ENCODE measurements at places on chromosomes 5 and 9.

GRCh38 chr5:98727686-98728085 is 45.8 kb upstream of the RGMB start:
- no peak for DNase-seq

GRCh38 chr5:116371935-116372334 is 202.7 kb downstream of the SEMA6A start:
- no peak for DNase-seq

DNA sequence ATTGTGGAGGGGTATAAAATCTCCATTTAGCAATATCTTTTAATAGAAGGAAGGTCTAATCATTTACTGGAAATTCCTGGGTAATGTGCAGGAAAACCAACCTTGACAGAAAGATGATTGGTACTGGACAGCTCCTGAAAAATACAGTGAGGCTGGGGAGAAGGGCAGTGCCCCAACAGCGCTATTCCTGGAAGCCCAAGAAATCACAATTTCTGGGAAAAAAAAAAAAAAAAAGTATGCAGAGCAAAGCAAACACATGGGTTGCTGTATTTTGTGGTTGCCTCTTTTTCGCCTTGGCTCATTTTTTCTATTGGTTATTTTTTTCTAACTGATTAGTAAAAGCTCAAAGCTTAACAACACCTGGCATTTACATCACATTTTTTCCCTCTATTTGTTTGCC is 249.7 kb downstream of the ENC1 start:
- no peak for DNase-seq

DNA sequence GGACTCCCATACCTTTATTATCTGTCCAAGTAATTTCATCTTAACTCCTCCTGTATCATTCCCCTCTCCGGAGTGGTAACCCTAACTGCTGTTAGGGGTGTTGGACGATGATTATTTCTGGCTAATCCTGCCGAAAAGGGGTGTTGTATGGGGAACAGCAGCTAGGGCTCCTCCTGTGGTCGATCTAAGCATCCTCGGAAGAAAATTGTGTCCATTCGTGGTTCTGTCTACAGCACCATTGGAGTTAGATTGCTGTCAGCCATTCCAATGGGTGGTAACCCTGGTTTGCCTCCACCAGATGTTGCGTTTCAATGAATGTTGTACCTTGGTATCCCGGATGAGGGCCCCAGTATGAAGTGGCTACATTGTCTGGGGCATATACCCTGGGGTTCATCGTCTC is 35.6 kb upstream of the LMNB1 start:
- DNase-seq = no peak

DNA sequence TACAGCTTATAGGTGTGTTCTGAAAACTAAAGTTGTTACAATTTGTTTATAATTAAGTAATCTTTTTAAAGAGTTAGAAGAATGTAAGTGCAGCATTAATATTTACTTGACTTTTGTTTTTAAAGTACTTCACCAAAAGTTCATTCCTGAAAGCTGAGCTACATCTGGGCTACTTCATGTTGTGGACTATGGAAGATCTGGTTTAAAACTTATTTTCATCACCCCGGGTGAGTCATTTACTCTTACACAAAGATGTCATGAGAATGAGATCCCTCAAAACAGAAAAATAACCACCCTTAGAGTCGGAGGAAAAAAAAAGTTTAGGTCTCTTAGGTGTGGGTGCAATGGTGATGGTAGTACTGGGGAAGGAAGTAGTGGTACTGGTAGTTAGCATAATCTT is 5.1 kb downstream of the POU5F2 start:
- no peak for DNase-seq

GRCh38 chr9:134188386-134189144 is 24.2 kb upstream of the RNU6ATAC start:
- peak; percentile 83 for DNase-seq

DNA sequence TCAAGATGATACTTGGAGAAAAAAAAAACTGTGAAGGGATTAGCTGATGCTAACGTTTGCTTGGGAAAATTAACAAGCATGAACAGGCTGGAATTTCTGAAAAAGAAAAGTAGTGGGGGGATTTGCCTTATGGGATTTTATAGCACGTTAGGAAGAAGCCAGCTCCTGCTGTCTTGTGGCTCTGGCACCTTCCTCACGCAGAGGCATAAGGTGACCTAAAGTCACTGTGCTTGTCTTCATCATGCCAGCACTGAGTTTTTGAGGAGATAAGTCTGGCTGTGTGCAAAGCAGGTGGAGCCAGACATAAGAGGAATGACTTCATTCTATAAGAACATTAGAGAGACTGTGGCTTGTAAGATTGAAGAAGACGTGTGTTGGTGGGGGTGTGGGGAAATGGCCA is 94.4 kb upstream of the MAP1B start:
- no peak for DNase-seq

DNA sequence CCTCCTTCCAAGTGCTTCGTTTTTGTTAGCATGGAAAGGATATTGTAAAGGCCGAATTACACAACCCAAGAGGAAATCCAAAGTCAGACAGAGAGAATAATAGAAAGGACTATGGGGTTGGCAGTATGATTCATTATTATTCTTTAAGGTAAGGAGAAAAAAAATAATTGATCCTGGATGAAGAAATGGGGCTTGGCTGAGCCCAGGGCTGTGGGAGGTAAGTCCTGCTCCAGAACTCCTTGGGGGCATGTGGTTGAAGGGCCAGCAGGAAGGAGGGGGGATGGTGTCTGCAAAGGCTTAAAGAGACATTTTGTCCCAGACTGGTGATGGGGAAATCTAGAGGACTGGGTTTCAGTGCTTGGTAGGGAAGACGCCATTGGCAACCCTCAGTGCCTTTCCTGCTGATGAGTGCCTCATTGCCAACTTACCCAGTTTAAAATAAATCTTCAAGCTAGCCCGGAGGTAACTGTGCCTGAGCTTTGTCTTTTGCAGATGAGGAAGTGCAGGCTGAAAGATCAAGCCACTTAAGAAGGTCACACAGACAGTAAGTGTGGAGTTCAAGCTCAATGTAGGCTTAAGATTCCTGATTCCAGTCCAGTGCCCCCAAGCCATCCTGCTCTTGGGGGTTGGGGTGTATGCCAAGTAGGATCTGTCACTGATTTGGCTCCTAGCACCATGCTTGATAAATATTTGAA is 30.2 kb downstream of the FOXI1 start:
- no peak for DNase-seq

DNA sequence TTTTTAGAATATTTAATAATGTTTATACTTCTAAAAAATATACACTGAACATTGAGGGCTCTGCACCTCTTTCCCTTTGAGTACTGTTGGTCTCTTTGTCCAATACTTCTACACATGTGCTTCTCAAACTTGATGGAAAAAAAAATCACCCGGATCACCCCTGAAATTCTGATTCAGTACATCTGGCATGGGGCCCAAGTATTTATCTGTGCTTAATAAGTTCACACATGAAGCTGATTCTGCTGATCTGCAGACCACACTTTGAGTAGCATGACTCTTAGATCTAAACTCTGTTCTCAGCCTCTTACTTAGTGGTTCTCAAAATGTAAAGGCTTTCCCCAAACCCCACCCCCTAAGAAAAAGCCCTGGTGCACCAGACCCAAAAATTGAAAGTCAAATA is 12.0 kb downstream of the RUSC2 start:
- no peak for DNase-seq

DNA sequence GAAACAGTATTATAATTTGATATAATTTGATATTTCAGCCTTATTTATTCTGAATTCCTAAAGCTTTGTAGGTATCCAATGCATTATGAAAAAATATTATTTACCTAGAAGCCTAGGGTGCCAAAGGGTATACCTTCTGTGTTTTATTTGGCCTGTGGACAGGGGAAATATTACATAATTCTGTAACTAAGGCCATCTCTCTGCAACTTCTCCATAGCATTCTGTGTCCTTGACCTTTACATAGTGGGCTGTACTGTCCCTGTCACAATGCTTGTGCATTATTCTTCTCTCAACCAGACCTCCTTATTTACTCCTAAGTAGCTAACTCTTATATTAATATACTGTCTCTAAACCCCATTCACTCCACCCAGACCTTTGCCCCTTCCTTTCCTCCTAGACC is 57.0 kb upstream of the RANBP6 start:
- DNase-seq = no peak

GRCh38 chr9:114355821-114356220 is 26.2 kb downstream of the ORM2 start:
- no peak for DNase-seq

DNA sequence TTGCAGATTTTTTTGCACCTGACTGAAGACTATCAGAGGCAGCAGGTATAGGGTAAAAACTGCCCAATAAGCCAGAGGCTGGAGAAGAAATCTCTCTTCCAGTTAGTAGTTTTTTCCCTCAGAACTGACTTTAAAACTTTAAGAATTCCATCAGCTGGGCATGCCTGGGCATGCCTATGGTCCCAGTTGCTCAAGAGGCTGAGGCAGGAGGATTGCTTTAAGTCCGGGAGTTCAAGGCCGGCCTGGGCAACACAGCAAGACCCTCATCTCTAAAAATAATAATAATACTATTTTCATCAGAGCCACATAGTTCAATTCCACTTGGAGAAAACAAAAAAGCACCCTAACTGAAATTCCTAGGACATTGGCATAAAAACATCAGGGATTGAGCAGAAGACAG is 30.3 kb downstream of the SUSD1 start:
- no peak for DNase-seq

DNA sequence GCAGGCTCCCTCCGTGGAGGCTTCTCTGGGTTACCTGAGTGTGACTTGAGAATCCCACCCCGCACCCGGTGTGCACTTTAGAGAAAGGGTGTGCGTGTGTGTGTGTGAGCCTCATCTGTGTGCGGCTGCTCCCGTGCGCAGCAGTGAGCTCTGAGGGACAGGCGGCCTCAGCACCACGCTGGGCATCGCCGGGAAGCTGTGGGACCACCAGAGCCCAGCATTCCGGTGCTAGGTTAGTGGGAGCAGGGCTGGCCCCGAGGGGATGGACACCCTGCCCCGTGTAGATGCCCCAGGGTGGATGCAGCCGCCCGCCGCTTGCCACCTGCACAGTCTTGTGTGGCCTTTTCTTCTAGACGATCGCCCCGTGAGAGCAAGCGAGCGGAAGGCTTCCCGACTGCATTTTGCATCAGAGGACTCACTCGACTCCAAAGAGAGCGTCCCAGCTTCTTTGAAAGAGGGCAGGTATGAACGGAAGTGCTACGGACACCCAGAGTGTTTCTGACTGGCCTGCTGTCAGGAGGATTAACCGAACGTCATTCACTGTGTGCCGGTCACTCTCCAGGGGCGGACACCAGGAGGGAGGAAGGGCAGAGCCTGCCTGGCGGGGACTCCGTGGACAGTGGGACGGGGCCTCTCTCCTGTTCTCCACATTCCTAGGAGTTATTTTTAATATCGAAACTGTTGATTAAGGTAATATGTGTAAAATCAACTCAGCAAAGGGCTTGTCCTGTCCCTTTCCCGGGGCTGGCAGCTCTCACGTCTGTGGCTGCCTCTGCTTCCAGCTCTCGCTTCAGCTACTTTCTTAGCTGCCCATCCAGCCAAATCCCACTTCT is 12.2 kb downstream of the CEP72 start:
- no peak for DNase-seq

- peak; percentile 58 for DNase-seq
Measured at GRCh38 chr5:23507278-23507685, at the start of gene PRDM9. TSS of gene PRDM9 (plus strand) at chr5:23507609. CDS start at chr5:23509034, 1,425 bp downstream.

DNA sequence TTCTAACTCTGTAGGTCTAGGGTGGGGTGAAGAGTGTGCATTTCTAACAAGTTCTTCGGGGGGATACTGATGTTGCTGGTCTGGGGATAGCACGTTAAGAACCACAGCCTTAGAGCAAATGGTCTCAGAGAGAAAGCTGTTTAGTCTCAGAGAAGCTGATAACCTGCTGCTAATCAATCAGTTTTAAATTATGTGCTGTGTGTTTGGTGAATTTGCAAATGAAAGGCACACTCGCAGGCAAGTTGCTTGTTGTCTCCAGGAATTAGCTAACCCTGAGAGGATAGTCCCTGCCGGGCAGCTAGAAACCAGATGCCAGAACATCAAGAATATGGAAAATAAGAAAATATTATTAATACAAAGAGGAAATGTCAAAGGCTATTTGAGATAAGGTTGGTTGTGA is 79.2 kb downstream of the DMRT2 start:
- no peak for DNase-seq

DNA sequence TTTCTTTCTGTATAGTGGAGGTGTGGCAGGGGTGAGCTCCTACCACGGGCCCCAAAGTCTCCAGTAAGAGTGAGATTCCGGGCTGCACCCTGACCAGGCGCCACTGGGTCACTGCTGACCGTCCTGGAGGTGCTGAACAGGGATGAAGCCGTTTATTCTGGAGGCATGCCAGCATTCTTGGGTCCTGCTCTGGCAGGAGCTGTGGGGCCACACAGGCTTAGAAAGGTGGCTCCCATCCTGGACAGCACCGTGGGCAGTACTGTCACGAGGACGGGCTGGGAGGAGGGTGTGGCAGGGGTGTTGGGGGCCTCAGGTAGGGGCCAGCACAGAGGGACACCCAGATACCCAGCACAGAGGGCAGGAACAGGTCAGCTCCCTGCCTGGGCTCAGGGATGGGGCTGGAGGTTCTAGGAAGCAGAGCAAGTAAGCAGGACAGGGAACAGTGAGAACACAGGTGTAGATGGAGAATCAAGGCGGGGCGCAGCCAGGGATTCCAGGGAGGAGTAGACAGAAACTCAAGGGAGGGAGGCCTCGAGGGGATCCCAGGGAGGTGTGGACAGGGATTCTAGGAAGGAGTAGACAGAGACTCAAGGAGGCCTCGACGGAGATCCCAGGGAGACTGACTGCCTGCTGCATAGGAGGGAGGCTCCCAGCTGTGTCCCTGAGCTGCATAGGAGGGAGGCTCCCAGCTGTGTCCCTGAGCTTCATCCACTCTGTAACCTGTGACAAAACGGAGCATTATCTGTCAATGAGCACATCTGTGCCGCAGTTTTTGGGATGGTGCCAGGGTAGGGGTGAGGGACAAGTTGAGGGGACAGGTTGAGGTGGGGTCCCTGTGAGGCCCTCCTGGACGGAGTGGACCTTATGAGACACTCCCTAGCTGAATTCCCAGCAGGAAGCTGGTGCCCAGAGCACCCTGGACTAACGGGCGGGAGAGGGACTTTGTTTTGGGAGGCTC is 1.1 kb upstream of the PLEKHG4B start:
- DNase-seq = no peak

DNA sequence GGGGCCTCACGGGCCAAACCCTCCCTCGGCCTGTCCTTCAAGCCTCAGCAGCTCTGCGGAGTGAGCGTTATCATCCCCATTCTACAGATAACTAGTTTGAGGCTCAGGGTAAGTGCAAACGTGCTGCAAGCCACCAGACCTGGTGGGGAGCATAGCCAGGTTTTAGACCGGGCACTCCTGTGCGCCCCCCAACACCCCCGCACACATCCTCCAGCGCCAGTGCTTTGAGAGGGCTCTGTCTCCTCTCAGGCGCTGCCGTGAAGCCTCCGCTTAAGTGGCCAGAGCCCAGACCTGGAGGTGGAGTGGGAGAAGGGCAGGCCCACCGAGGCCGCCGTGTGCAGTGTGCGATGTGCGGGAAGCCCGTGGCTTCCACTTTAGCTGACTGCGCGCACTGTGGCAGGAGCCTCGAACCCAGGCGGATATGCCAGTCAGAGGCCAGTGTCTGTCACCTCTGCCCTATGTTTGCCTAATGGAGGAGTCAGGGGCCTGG is 1.6 kb upstream of the MGAT1 start:
- DNase-seq = peak; percentile 18

DNA sequence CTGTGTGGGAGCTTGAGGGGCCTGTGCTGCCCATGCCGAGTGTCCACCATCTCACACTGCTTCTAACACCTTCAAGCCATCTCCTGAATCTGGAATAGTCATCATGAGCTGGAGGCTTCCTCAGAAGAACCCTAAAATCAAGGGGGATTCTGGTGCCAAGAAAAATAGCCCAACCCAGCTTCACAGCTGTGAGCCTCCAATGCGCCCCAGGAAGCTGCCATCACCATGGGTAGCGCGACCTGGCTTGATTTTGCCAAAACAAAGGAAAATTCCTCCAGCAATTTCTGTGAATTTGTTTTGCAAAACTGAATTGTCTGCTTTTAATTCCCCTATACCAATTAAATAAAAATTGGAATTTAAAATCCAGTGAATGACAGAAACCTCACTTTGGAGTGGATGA is 6.2 kb upstream of the TIFAB start:
- no peak for DNase-seq
